Keratinocyte (primary cell): ENCODE measurements at places on chromosomes 5 and 9. TPM values are rescaled to one million over a fixed set of nuclear protein-coding genes. Genes with fewer than 3 reads are reported as not detected.

Gene NTRK2
- 0.03 to 0.10 TPM (median 0.08 TPM) in 3 replicates for polyA plus RNA-seq

Gene MAMDC2
- polyA plus RNA-seq = 1.3 to 8.2 TPM (median 4.2 TPM) in 3 replicates

Gene SPINK5
- 16.6 to 29.2 TPM (median 22.6 TPM) in 3 replicates for polyA plus RNA-seq

Gene ATP6V1G1
- polyA plus RNA-seq = 159 to 214 TPM (median 211 TPM) in 3 replicates

GRCh38 chr5:12016159-12016746 is 112.0 kb upstream of the CTNND2 start:
- no peak overlapping the region for H3K4me3 ChIP-seq
- no peaks in the 10 kb centered on the region for H3K36me3 ChIP-seq
- H3K27ac ChIP-seq = no peak overlapping the region
- no peaks in the 10 kb centered on the region for H3K27me3 ChIP-seq
- DNase-seq = no peak

- no peaks in the 10 kb centered on the region for H3K36me3 ChIP-seq
- peak overlapping the region; percentile 80 for H3K4me3 ChIP-seq
- DNase-seq = no peak
- H3K27me3 ChIP-seq = no peaks in the 10 kb centered on the region
- peaks cover 5% of the 10 kb centered on the region for H3K4me1 ChIP-seq
- H3K27ac ChIP-seq = peak overlapping the region; percentile 53
These were observed 608 bp downstream of the ELOVL7 start for GRCh38 chr5:60843386-60843935.

- peak; percentile 23 for DNase-seq
- no peaks in the 10 kb centered on the region for H3K36me3 ChIP-seq
- no peak overlapping the region for H3K27ac ChIP-seq
- peak overlapping the region; percentile 54 for H3K4me3 ChIP-seq
- peaks cover 13% of the 10 kb centered on the region for H3K27me3 ChIP-seq
These were observed 1.9 kb downstream of the VLDLR start for GRCh38 chr9:2623288-2624050.

DNA sequence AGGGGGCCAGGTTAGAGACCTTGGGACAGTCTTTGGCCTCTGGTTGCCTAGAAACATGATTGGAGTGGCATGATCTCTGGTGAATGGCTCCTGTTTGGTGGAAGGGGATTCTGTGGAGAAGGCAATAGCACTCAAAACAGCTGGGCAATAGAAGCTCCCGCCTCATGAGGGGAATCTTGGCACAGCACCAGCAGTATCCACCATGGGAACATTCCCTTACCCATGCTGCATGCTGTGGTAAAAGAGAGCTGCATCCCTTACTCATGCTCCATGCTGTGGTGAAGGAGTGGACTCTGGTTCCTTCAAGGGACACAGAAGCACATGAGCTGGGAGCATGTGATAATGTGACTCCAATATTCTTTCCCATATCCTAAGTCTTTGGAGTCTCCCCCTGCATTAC is 160.6 kb downstream of the PJA2 start:
- DNase-seq = no peak
- H3K27ac ChIP-seq = no peak overlapping the region
- H3K27me3 ChIP-seq = peaks cover 32% of the 10 kb centered on the region
- no peaks in the 10 kb centered on the region for H3K36me3 ChIP-seq
- H3K4me1 ChIP-seq = no peaks in the 10 kb centered on the region

DNA sequence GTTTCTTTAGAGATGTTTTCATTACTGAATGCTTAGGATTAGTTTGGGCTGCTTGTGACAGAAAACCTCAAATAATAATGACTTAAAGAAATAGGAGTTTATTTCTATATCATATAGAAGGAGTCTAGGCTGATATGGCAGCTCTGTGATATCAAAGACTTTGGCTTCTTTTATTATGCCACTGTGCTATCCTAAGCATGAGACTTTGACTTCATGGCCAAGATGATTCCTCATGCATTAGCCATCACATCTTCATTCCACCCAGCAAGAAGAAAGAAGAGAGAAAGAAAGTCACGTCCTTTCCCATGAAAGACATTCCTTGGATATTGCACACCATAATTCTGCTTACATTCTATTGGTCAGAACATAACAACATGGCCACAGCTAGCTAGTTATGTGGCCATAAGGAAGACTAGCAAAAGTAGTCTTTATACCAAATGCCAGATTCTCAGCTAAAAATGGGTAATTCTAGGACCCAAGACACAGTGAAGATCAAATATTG is 76.2 kb downstream of the DAPK1 start:
- no peak overlapping the region for H3K4me3 ChIP-seq
- H3K36me3 ChIP-seq = no peaks in the 10 kb centered on the region
- no peaks in the 10 kb centered on the region for H3K4me1 ChIP-seq
- no peaks in the 10 kb centered on the region for H3K27me3 ChIP-seq

GRCh38 chr5:118968406-118968911 is 19.9 kb downstream of the DTWD2 start:
- DNase-seq = no peak
- H3K27ac ChIP-seq = no peak overlapping the region
- H3K4me3 ChIP-seq = no peak overlapping the region
- no peaks in the 10 kb centered on the region for H3K4me1 ChIP-seq
- no peaks in the 10 kb centered on the region for H3K27me3 ChIP-seq
